Right cardiac atrium (tissue), 5 donors: ENCODE measurements at places on chromosomes 5 and 9. TPM values are rescaled to one million over a fixed set of nuclear protein-coding genes. Genes with fewer than 3 reads are reported as not detected.

The FCN2 gene
- 0.72 TPM for polyA plus RNA-seq

The EGFL7 gene
- polyA plus RNA-seq: 113 TPM

The MAP1B gene
- polyA plus RNA-seq: 19.7 TPM

The SLC36A2 gene
- polyA plus RNA-seq: 0.14 TPM

The DNAJB5 gene
- polyA plus RNA-seq: 64.1 TPM

The PFN3 gene
- not detected for polyA plus RNA-seq

The KCNV2 gene
- polyA plus RNA-seq: not detected
